Natural killer cell treated with Interleukin-12 subunit alpha and Interleukin-12 subunit beta and Interleukin-15 and Interleukin-18, amount 100 ng/mL, for 72 hours (primary cell): ENCODE measurements at places on chromosomes 3 and 15.

DNA sequence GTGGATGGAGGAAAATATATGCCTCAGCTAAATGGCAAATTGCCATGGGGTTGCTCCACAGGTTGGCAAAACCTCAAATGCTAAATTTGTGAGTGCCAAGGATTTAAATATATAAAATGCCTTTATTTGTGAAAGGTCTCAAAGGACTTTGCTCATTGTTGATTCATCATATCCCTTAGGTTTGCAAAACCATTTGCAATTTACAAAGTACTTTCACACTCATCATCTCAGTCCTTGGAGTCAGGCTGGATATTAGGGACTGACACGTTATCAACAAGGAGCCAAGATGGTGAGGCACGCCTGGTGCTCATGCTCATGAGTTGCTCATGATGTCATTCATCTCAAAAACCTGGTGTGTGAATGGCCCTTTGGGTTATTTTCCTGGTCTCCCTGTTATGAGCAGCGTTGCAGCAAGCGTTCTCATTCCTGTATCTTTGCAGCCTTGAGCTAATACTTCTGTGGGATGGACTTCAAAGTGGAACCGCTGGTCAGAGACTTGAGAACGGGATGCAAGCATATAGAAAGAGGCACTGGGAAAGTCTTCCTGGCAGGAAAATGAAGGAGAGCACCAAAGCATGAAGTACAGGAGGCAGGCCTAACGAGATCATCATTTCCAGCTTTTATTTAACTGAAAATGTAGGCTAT lies 66.0 kb downstream of the MYO1E start:
- DNase-seq: no peak

- DNase-seq: no peak
Observed at GRCh38 chr3:156431334-156432124, 123.4 kb downstream of the SSR3 start.

DNA sequence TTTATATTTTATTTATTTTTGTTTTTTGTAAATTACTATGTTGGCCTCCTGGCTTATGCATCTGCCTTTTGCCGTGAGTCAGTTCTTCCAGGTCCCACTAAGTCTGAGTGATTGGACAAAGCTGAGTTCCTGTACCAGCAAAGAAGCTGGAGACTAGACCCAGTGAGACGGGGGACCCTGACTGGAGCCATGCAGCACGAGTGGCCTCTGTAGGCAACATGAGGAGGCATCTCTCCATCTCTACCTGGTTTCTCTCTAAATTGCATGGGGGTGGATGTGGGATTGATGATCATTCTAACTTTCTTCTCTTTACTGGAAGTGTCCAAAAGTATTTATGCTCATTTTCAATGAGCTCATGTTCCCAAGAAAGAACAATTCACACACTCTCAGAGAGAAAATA lies 155.3 kb upstream of the MRPL3 start:
- DNase-seq: no peak

DNA sequence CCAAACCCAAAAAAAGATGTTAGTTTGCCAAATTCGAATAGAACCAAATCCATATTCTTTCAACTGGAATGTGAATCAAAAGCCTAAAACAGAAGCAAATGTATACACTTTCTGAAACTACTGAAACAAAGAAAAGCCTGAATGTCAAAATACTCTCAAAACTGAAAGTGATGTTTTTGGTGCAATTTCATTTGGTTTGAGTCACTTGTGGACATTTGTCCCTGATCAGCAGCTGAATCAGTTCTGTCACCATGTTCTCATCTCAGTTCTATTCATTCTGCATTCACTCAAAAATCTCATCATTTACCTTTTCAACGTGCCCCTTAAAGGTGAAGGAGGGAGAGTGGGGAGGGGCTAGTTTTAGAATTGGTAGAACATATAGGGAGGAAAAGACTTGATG lies 266.8 kb downstream of the ABHD5 start:
- no peak for DNase-seq

DNA sequence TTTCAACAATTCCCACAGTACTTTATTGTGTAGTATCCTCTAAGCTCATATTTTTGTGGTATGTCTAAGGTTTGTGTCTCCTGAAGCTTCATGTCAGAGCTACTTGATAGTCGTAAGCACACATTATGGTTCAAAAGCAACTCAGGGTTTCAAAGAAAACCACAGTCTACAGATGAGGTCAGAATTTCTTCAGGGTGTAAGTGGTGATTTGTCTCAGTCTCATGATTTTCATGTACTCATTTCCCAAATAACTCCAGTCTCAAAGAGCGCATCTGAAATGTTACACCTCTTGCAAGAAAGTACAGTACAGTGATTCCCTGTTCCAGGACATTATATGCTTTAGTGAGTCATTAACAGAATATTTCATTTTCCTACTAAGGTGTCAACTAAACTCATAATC lies 47.5 kb upstream of the SSR3 start:
- DNase-seq: no peak

DNA sequence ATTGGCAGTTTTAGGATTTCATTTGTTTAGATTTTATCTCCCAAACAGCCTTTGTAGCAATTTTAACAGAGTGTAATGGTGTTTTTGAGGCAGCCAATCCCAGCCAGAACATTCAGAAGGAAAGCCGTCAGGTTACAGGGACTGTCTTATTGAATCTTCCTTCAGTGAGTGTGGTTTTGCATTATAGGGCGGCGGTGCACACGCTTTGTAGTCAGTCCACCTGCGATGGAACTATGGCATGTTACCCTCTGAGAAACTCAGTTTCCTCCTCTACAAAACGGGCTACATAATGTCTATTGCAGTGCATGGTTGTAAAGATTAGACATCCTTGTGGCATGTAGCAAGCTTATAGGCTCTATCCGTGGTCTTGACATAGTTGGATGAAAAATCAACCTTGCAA lies 1.0 kb downstream of the LRRC28 start:
- no peak for DNase-seq

- DNase-seq: no peak
Observed at GRCh38 chr3:2655229-2655701, 454.9 kb downstream of the IL5RA start.

- DNase-seq: no peak
Observed at GRCh38 chr3:106969596-106969995, 407.6 kb upstream of the CCDC54 start.

GRCh38 chr3:60514866-60515265 lies 736.4 kb downstream of the FHIT start:
- DNase-seq: no peak

GRCh38 chr3:155491696-155492095 lies 198.2 kb upstream of the STRIT1 start:
- DNase-seq: no peak

GRCh38 chr3:181623924-181624694 lies 87.6 kb upstream of the SOX2 start:
- DNase-seq: no peak

DNA sequence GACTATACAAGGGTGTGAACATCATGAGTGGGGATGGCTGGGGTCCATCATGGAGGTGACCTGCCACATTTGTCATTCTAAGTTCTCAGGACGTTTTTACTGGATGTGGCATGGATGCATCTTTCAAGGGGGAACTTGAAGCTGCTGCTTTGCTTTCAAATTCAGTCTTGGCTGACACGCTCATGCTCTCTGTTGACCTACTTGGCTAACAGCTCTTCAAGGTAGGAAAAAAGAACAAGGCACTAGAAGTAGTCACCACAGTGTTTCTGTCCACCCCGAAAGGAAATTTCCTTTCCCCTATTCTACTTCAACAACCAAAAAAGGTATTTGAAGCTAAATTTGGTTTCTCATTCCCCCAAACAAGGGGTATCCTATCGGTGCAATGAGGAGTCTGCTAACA lies 15.0 kb downstream of the STIMATE start:
- DNase-seq: no peak

DNA sequence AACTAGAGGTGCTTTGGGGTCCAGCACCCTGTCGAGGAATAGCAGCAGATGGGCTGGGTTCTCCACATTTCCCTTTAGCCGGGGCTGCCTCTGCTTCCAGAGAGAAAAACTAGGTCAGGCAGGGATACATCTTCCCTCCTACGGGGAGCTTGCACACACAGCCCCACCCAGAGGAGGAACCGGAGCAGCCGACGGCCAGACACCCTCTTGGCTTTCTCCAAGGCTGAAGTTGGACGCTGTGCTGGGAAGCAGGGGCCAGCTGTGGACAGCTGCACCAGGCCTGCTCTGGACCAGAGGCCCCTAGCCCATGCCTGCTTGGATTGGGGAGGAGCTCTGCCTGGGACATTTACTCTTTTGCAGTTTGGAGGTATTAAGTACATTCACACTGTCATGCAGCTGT lies 44.7 kb upstream of the NR2C2 start:
- no peak for DNase-seq
